ENCODE measurements at places on chromosomes 5 and 9.
A peak's percentile ranks its signal among the peaks of the same experiment; 100 is the strongest.

DNA sequence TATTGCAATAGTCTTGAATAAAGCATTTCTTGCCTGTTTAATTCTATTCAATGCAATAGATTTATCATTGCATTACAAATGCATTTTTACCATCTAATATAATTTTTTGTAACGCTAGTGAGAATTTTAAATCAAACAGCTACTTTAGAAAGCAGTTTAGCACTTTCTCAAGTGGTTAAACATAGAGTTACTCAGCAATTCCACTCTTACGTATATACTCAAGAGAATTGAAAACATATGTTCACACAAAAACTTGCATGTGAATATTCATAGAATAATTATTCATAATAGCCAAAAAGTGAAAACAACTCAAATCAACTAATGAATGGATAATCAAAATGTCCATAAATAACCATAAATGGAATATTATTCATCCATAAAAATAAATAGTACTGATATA lies 244.7 kb downstream of the TMEM167A start:
- DNase-seq = no peak

DNA sequence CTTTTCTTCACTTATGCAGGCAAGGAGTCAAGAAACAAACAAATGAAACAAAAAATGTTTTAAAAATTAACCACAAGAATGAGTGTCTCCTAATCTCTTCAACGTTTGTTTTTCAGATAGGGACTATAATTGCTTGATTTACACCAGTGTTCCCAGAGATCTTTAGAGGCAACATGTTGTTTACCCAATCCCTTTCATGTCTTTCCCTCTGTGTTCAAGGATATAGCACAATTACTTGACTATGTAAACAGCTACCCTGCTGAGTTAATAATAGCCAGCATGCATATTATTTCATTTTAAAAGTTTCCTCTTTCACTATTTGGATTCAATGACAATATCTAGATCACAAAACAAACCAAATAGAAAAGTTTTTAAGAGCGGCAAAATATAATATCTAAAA lies 25.1 kb upstream of the SHISAL2B start:
- DNase-seq = no peak

DNA sequence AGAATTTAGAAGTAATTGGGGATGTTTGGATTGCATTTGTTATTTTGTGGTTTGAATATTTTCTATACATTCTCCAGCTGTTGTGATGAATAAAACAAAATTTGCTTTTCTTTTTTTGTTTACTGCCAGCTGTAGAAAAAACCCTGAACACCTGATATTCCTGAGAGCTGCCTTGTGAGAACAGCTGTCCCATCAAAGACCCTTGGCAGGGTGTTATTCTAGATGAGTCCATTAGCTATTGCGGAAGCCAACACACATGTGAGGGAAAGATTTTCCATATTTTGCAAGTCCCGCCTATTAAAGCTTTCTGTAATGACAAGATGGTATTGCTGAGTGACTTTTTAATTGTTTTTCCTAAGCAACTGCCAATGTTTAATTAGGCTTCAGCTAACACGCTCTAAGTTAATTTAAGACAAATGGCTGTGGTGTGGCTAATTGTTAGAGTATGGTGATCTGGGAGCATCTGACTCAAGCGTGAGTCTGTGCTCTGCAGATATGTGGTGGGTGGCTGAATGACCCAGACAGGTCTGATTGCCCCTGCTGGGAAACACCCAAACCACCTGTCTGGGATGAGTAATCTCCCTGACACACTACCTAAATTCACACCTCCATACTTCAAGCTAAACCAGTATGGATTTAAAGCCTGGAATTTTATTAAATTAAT lies 86.5 kb upstream of the PRLR start:
- DNase-seq = no peak

GRCh38 chr9:95060234-95060633 lies 257.3 kb downstream of the FANCC start:
- peak; percentile 2 for DNase-seq

DNA sequence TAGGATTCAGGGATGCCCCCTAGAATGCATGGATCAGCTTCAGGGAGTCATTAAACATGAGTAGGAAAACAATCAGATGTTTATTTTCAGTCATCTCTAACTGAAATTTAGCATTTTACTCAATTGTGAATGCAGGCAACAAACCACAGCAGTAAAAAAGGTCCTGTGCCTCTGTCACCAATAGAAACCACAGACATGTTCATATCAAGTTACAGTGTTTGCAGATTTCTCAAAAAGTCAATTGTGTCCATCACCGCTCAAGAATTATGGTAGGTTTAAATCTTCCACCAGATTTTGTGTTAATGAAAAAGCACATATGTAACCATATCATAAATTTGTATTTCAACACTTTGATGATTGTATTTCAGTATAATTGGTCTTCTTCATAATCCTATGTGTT lies 68.4 kb upstream of the SLC1A1 start:
- no peak for DNase-seq

- DNase-seq = no peak
Measured at GRCh38 chr5:176405656-176406435, 10.5 kb downstream of the CLTB start.

GRCh38 chr5:147411359-147412319 lies 98.2 kb downstream of the DPYSL3 start:
- no peak for DNase-seq

- no peak for DNase-seq
Measured at GRCh38 chr9:6525326-6526045, 112.5 kb downstream of the UHRF2 start.

DNA sequence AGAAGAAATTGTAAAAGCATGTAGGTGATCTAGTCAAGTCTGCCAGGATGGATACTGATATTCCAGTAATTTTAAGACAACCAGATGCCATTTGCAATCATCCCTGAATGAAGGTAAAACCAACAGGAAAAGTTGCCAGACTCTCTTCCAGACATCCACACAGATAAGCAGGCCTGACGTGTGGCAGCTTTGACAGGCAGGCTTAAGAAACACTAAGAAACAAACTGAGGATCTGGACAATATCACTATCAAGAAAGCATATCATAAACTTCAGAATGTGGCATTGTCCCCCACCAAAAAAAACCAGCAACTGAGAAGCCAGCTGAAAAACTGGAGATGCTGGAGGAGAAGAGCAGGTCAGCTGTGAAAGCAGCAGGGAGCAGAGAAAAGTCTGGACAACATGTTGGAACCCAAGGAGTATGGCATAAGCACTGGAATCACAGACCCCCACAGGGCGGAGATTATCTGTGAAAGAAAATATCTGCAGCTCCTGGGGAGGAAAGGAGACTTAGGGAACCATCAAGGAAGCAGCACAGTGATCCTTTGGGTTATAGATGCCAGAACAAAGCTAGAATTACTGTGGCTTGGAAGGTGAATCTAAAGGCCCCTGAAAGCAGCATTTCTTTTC lies 307.0 kb downstream of the CWC27 start:
- no peak for DNase-seq

DNA sequence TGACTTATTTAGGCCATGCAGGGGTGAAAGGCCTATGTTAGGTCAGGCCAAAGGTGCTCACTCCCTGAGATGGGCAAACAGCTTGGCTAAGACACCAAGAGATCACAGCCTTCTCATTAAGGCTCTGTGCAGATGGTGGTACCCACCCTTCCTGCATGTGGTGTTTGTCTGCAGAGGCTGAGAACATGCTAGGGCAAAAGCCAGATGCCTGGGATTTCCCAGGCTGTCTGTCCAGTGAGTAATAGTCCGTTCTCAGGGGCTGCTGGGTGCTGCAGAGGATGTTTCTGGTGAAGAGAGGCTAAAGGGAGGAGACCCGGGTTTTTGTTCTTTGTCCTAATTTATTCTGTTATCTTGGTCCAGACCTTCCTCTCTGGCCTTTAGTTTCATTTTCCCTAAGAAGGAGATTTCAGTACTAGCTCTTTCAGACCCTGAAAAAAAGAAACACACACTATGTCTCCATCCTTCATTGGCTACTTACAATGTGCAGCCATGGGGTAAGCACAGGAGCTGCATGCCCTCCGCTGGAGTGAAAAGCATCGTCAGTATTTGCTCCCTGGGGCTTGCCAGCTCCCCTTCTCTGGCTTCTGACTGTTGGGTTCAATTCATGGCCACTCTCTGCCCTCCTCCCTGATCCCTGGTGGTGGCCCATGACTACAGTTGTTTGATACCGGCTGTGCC lies 23.4 kb upstream of the GLRA1 start:
- DNase-seq = no peak

DNA sequence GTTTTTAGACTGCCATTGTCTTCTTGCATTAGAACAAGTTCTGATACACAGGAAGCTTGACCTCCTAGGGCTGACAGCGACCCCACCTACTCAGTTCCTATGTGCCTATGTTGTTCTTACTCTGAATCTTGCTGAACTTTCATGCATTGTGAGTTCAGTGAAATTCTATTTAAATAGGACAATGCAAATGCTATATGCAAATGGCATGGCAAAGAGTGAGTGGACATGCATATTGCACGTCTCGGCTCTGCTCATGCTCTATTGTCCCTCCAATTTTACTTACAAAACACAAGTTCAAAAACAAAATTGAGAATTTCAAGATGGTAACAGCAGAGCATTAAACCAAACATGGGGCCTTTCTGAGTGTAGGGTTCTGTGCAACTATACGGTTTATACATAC lies 5.3 kb upstream of the DCP2 start:
- no peak for DNase-seq

GRCh38 chr9:102966999-102967398 lies 28.1 kb upstream of the CYLC2 start:
- DNase-seq = no peak

GRCh38 chr9:137387114-137387890 lies 35.7 kb downstream of the EXD3 start:
- DNase-seq = no peak

- DNase-seq = no peak
Measured at GRCh38 chr5:77864997-77865396, 88.9 kb upstream of the TBCA start.

DNA sequence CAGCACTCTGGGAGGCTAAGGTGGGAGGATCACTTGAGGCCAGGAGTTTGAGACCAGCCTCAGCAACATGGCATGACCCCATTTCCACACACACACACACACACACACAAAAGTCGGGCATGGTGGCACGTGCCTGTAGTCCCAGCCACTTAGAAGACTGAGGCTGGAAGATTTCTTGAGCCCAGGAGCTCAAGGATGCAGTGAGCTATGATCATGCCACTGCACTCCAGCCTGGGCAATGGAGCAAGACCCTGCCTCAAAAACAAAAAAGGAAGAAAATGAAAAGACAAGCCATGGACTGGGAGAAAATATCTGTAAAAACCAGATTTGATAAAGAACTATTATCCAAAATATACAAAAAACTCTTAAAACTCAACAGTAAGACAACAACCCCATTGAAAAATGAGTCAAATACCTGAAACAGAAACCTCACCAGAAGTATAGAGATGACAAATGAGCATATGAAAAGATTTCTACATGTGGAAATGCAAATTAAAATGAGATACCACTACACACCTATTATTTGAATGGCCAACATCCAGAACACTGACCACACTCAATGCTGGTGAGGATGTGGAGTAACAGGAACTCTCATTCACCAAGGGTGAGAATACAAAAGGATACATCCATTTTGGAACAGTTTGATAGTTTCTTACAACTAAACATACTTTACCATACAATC lies 24.7 kb downstream of the DNAJA1 start:
- no peak for DNase-seq

GRCh38 chr9:133735415-133735775 lies 2.8 kb downstream of the SARDH start:
- no peak for DNase-seq

DNA sequence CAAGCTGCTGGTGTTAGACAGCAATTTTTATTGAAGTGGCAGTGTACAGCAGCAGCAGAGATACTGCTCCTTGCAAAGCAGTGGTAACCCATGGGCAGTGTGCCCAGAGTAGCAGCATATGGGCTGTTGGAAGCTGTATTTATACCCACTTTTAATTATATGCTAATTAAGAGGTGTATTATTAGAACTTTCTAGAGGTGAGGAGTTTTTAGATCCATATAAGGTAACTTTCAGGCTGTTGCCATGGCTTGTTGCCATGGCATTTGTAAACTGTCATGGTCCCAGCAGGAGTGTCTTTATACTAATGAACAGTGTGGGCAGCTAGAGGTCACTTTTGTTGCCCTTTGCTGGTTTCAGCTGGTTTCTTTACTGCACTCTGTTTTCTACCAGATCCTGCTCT lies 3.7 kb upstream of the PJA2 start:
- DNase-seq = no peak

- no peak for DNase-seq
Measured at GRCh38 chr9:88033359-88033702, 59.0 kb upstream of the CDK20 start.

GRCh38 chr5:10288592-10289219 lies 19.0 kb downstream of the CMBL start:
- peak; percentile 57 for DNase-seq

- DNase-seq = no peak
Measured at GRCh38 chr9:98888801-98889421, 54.8 kb upstream of the COL15A1 start.

DNA sequence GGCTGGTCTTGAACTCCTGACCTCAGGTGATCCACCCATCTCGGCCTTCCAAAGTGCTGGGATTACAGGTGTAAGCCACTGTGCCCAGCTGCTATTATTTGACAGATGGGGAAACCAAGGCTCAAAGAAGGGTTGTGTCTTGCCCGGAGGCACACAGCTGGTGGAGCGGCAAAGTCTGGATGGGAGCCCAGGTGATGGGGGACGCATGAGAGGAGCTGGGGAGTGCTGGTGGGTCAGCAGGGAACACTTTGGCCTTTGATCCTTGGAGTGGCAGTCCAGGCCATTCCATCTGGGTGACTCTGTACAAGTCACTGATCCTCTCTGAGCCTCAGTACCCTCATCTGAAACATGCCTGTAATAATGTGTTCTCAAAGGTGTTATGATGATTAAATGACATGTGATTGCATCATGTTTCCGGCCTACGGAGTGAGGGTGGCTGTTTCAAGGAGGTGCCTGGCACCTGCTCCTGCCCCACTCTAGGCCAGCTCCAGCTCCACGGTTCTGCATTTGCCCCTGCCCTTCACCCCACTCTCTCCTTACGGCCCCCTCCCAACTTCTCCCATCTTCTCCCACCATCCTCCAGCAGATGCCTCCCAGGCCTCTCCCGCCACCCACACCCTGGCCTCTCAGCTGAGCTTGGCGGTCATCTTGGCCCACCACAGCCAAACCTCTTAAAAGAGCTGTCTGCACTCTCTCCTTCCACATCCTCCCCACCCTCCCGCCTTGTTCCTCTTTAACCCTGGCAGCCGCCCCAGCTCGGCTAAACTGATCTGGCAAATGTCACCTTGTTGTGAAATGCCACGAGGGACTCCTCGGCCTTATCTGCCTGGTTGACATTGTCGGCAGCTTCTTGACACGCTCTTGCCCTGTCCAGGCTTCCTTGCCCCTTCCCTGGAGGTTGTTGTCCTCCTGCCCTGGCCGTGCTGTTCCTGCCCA lies 5.5 kb upstream of the DBN1 start:
- DNase-seq = peak; percentile 42

DNA sequence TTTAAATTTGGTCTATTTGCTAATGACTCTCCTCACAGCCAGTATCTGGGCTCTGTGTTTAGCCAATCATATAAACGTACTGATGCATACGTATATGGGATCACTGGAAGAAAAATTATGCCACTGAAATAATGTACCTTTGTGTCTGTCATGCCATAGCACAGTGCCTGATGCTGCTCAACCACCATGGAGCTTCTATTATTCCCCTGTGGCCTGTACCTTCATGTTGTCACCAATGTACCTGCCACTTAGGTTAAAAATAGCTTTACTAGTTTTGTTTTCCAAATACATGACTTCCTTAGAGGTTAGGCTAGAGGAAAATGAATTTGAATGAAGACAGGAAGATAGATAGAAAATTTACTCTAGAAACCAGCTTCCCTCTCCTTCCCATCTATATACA lies 34.6 kb downstream of the HACD4 start:
- DNase-seq = no peak

Data from Jurkat, Clone E6-1 (cell line).